ENCODE measurements at places on chromosomes 7 and 10.

GRCh38 chr7:138001529-138002095 is at the start of gene CREB3L2:
Gene CREB3L2 (minus strand): TSS chr7:138002086. CDS start chr7:138001705, 381 bp downstream.
- DNase-seq = no peak

GRCh38 chr7:67917437-67917755 is 920.8 kb downstream of the TYW1 start:
- DNase-seq = no peak

DNA sequence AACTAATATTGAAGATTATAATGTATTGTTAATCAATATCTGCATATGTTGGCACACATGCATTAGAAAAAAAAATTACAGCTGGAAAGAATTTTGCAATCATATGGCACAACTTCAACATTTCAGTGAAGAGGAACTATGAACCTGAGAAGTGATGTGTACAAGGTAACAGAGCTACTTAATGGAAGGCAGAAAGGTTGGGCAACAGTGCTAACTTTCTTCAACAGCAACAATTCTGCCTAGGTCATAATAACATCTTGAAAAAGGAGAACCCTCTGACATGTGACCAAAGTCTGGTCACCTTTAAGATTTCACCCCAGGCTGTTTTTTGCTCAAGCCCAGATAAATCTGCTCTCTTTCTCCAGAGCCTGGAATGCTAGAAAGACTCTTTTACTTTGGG is 47.9 kb upstream of the SKAP2 start:
- no peak for DNase-seq

- DNase-seq = peak; percentile 88
Observed at GRCh38 chr7:134778941-134779740, at the start of gene CALD1. Gene CALD1 (plus strand): TSS chr7:134779634. CDS start chr7:134867734, 88,100 bp downstream.

GRCh38 chr7:80475383-80475782 is 36.5 kb downstream of the GNAT3 start:
- DNase-seq = no peak

GRCh38 chr7:11427686-11428273 is 404.2 kb downstream of the THSD7A start:
- DNase-seq = peak; percentile 16

GRCh38 chr7:122684504-122684903 is 14.4 kb downstream of the RNF133 start:
- no peak for DNase-seq

GRCh38 chr7:118573085-118573484 is 348.6 kb downstream of the ANKRD7 start:
- no peak for DNase-seq

GRCh38 chr10:14527134-14527844 is 196.6 kb upstream of the FRMD4A start:
- no peak for DNase-seq

DNA sequence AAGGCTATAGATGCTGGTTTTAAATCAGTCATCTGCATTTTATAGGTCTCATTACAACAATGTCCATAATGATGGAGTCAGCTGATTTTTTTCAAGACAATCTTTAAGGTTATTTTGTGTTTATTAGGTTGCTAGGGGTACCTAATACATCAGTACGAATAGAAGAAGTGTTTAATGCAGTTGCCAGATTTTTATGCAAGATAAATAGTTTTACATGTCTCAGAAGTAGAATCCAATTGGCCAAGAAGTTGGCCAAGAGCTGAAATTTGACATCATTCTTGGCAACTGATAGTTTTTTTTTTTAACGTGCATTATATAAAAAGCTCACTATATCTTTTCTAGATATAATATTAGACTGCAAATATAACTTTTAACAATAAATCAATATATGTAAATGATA is 208.5 kb downstream of the TRIL start:
- DNase-seq = no peak

GRCh38 chr7:137469191-137469811 is 125.8 kb upstream of the PTN start:
- DNase-seq = no peak

GRCh38 chr10:114520453-114520852 is 116.2 kb upstream of the AFAP1L2 start:
- no peak for DNase-seq

GRCh38 chr7:128200376-128200775 is 40.7 kb upstream of the LEP start:
- no peak for DNase-seq

DNA sequence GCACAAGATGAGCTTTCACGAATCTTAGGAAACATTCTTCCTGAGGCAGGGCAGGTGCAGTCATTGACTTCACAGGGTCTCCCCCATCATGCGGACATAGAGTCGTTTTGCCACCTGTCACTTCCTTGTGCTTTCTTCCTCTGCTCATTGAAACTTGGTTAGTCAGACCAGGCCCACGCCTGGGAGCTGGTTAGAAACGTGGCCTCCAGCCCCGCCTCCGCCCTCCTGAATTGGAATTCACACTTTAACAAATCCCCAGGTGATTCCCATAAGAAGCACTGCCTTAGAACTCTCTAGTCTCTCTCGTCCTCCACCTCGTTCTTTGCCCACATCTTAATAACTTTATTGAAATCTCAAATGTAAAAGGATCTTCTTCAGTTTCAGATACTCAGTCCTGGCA is 265.5 kb upstream of the FZD8 start:
- DNase-seq = no peak

- DNase-seq = no peak
Observed at GRCh38 chr7:4103352-4104091, 578.6 kb upstream of the FOXK1 start.

DNA sequence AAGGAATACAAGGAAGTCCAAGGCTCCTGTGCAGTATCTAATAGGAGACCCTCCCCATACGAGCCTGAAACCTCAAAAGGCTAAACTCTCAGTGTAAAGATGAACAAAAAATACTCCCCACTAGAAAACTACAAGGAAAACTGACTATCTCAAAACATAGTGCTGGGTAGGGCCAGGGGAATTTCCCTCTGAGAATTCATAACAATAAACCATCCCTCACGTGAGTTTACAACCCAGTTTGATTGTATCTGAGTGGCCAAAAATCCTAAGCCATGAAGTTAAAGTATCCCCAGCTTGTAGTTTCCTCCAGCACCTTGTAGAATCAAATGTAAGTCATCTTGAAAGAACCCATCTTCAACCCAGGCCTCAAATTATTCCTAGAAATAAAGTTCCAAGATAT is 293.4 kb downstream of the CELF2 start:
- DNase-seq = no peak

DNA sequence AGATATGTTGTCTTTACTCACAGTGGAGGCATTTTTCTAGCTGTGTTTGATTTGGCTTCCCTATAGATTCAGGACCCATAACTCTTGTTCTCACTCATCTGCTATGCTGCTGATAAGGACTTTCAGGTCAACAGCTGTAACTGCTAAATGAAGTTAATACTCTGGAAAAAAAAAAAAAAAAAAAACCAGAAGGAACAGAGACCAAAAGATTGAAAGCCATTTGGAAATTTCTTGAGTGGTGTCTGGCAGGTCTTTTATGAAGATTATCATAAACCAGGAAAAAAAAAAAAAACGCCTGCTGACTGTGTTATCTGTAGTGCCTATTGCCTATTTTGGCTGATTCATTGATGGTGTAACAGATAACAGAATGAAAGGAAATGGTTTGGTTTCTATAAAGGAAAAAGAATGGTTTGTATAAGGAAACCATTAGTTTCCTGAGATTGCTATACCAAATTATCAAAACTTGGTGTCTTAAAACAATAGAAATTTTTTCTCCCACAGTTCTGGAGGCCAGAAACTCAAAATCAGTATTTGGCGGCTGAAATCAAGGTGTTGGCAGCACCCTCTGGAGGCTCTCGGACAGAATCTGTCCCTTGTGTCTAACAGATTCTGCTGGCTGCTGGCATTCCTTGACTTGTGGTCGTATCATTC is 60.5 kb upstream of the BET1 start:
- DNase-seq = no peak

DNA sequence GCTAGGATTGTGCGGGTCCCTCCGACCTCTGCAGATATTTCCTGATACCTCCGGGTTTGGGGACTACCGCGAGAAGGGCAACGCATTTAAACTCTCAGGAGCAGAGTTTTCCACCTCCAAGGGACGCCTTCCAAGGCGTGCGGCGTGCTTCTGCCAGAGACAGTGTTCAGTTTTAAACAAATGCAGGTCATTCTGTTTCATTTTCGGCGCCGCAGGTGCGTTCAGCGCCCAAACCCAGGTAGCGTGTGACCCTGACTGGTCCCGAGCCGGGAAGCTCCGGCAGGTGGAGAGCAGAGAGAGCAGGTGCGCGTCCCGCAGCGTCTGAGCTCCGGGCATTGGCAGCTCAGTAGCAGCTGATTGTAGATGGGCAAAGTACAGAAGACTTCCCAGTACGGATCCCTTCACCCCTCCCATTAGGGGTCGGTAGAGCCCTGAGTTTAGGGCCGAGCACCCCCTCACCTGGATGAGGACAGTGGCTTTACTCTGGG is 1.4 kb upstream of the CYP26A1 start:
- no peak for DNase-seq

DNA sequence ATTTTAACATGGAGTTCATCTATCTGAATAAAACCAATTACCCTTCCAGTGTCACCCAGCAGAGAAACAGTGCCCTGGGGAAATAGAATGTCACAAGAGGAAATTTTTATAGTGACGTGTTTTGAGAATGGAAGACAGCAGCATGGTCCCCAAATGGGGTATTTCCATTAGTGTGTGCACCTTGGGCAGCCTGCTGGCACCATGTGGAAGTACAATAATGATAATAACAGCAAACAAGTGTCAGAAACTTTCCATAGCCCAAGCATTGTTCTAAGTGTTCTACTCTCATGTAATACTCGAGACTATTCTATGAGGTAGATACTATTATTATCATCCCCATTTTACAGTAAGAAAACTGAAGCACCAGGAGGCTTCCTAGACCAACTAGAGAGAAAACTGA is 2.2 kb upstream of the PDE1C start:
- DNase-seq = no peak

DNA sequence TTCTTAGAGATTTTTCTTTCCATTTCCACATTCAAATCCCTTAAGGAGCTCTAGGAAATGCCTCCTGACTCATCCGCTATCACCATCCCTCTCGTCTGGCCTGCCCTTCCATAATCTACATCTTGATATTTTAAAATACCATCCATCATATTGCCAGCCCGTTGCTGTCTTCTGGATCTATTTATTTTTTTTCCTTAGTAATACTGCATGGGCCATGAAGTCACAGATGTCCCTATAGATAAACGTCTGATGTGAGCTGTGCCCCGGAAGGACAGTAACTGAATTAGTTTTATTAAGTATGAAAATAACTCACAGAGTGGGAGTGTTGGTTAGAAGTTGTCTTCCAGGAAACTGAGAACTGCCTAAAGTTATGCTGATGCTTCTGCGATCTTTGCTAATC is 76.2 kb downstream of the KLF6 start:
- DNase-seq = no peak

DNA sequence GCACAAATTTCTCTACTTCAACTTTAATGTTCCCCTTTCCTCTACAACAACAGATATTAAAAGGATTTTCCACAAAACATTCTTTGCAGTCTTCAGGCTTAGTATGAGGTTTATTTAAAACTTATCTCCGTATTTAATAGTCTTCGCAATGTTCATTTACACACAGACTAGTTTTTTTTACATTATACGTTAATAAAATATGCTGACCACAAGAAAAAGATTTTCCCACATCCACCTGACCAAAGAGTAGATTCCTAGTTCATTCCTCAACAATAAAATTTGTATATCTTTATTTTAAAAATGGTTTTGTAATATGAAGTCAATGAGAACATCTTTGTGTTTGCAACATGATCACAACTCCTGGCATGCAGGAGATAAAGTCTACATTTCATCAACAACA is 42.4 kb downstream of the POT1 start:
- DNase-seq = no peak

GRCh38 chr10:3791974-3792633 is 7.1 kb upstream of the KLF6 start:
- DNase-seq = no peak

- peak; percentile 60 for DNase-seq
Observed at GRCh38 chr10:118595598-118596425, at the start of gene PRLHR. Gene PRLHR (minus strand): TSS chr10:118595648. CDS start chr10:118595244, 404 bp downstream.

- no peak for DNase-seq
Observed at GRCh38 chr7:158076215-158076614, 511.4 kb downstream of the PTPRN2 start.

GRCh38 chr7:35551321-35552081 is 143.4 kb downstream of the HERPUD2 start:
- DNase-seq = no peak

GRCh38 chr10:47299611-47300428 is at the start of gene GDF10:
Gene GDF10 (plus strand): TSS chr10:47300197. CDS start chr10:47300652, 455 bp downstream.
- no peak for DNase-seq

DNA sequence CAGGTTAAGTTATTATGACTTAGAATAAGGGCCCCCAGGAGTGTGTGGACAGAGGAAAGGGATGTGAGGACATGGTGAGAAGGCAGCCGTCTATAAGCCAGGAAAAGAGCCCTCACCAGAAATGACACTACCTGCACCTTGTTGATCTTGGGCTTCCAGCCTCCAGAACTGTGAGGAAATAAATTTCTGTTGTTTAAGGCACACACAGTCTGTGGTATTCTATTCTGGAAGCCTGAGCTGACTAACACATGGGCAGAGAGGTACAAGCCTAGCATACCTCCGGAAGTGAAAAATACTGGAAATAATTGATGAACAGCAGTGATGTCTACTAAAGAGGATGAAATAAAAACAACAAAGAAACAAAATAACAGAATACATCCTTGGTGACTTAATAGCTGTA is 46.1 kb upstream of the GRB10 start:
- no peak for DNase-seq

GRCh38 chr10:7338469-7338868 is 72.4 kb downstream of the SFMBT2 start:
- DNase-seq = no peak

DNA sequence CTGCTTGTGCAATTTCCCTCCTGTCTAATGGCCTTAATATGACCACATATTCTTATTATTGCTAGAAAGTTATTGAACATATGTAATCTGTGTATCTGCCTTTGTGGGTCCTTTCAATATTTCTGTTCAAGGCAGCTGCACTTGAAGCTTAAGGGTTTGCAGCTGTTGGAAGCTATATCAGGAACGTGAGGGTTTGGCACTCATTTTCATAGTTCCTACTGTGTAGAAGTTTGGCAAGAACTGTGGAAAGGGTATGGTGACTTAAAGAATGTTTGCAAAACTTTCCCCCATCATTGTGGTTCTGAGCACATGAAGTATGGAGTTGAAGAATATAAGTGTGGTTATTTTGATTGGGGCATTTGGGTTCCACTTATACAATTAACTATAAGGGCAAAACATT is 144.7 kb upstream of the SEMA3A start:
- no peak for DNase-seq

DNA sequence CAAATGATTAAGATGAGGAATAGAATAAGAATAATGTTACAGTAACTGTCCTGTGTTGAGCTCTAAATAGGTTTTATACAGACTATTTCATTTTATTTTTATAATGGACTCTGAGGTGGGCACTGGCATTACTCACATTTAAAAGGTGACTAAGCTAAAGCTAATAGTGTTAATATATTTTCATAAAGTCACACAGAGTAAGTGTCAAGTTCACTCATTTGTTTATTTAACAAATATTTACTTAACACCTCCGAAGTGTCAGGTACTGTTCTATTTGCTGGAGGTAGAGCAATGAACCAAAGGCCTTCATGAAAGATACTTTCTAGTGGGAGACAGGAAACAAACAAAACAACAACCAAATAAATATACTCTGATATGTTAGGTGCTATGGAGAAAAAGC is 44.0 kb downstream of the ASB4 start:
- DNase-seq = no peak

- no peak for DNase-seq
Observed at GRCh38 chr10:16698461-16698860, 118.8 kb downstream of the RSU1 start.

- no peak for DNase-seq
Observed at GRCh38 chr7:98826811-98827231, 43.0 kb downstream of the TMEM130 start.

- DNase-seq = no peak
Observed at GRCh38 chr10:6603142-6604125, 23.4 kb upstream of the PRKCQ start.
